ENCODE measurements at places on chromosomes 16 and 17.

- DNase-seq, result peak; percentile 85
These were observed 313.1 kb upstream of the TNRC6C start for GRCh38 chr17:77645072-77646045.

DNA sequence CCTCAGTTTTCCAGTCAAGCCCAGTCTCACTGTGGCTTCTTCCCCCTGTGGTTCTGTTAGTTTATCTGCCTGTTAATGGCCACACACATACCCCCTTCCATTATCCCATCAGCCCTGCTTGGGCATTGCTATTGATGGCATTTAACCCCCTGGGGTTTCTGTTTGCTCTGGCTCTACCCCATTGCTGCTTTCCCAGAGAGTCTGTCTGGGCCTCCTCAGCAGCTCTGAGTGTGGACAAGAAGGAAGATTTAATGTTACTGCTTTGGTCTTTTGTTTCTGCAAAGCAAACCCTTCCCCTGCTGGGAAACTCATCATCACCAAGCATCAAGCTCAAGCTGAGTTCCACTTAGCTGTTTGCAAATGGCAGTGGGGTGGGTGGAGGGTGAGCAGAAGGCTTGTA, 162.7 kb downstream of the CCT6B start:
- DNase-seq, result no peak

DNA sequence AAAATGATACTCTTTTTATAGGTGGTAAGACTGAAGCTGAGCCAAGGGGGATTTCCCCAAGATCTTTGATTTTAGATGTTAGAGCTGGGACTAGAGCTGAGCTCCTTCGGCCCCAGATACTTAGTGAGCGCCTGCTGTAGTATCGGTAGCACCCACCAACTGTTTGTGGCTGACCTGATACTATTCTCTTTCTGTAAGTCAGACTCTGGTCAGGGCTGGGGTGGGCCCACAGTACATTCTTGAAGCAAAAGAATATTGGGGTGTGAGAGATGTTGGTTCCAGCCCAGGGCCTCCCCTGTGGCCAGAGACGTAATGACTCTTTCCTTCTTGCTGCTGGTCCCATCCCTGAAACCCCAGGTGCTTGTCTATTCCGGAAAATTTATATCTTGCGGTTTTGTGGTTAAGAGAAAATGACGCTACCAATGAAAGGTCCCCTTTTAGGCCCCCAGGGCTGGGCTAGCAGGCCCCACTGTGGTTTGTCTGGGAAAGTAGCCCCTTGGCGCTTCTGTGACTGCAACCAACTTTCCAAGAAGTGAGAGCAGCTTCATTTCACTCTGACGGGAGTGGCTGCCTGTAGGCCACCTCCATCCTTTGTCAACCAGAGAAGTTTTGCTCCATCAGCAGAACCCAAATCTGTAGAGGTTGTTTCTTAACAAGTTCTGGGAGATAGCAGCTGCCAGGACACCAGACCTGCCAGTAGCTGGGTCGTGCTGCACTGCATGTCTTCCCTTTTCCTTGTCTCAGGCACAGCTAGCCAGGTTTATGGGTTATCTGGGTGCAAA, 86.4 kb upstream of the LGALS9 start:
- peak; percentile 92 for DNase-seq

DNA sequence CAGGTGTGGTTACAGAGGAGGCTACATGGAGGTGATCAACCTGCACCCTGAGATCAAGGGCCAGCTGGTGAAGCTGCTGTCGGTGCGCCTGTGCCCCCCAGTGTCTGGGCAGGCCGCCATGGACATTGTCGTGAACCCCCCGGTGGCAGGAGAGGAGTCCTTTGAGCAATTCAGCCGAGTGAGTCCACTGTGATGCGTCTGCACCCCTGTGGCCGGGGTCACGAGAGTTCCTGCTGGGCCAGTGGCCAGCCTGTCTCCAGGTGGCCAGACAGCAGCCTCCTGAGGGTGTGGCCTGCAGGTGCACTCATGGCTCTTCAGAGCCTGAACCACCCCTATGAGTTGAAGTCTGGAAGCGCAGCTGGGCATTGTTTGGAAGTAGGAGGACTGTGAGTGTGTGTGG, 38.1 kb downstream of the GPT2 start:
- DNase-seq, result no peak

DNA sequence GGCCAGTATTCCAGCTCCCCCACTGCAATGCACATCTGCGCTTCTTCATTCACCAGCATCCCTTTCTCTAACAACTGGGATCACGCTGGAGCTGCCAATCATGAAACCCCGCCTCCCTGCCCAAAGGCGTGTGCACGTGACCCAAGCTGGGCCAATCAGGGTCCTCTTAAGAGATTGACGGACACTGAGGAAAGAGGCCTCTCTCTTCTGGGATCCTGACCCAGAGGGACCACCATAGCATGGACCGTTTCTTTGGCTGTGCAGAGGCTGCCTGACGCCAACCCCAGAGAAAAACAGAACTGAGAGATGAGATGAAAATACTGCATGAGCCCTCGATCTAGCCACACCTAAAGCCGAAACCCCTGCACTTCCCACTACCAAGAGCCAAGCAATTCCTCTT, 32.0 kb downstream of the COTL1 start:
- no peak for DNase-seq

GRCh38 chr17:78484271-78485246, 92.6 kb downstream of the DNAH17 start:
- peak; percentile 81 for DNase-seq
